ENCODE measurements at places on chromosomes 1 and 21.

DNA sequence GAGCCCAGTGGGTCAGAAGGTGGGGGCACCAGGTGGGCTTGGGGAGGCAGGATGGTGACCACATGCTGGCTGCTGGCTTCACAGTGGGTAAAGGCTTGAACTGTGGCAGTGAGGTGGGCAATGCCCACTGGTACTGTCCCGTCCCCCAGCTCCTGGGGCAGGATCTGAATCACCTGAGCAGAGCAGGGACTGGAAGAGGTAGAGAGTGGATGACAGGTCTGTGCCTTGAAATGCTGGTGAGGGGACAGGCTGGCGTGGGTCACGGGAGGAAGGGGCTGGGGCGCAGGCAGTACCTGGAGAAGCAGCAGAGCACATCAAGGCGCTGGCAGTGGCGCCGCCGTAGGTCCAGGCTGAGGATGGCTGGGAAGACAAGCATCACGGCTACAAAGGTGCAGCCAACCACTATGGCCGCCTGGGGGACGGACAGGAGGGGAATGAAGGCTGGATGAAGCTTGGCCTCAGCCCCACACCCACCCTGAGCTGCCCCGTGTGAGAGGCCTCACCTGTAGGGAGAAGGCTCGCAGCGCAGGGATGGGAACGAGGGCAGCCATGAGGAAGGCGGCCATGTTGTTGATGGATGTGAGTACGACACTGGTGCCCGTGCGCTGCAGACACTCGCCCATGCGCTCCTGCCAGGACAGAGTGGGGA, 14.9 kb downstream of the PTCH2 start:
- no peaks in the 10 kb centered on the region for H3K36me3 ChIP-seq
- peaks cover 11% of the 10 kb centered on the region for H3K4me1 ChIP-seq
- no peaks in the 10 kb centered on the region for H3K27me3 ChIP-seq
- no peak for DNase-seq
- no peak overlapping the region for H3K27ac ChIP-seq
- H3K4me3 ChIP-seq, result no peak overlapping the region

- no peak overlapping the region for H3K4me3 ChIP-seq
- H3K4me1 ChIP-seq, result no peaks in the 10 kb centered on the region
- no peaks in the 10 kb centered on the region for H3K36me3 ChIP-seq
- H3K27ac ChIP-seq, result no peak overlapping the region
- DNase-seq, result no peak
These were observed 74.4 kb downstream of the PTPRU start for GRCh38 chr1:29310616-29311180.

- no peaks in the 10 kb centered on the region for H3K36me3 ChIP-seq
- no peak overlapping the region for H3K4me3 ChIP-seq
- peaks cover 35% of the 10 kb centered on the region for H3K4me1 ChIP-seq
These were observed 51.0 kb downstream of the RPL5 start for GRCh38 chr1:92882819-92883218.

DNA sequence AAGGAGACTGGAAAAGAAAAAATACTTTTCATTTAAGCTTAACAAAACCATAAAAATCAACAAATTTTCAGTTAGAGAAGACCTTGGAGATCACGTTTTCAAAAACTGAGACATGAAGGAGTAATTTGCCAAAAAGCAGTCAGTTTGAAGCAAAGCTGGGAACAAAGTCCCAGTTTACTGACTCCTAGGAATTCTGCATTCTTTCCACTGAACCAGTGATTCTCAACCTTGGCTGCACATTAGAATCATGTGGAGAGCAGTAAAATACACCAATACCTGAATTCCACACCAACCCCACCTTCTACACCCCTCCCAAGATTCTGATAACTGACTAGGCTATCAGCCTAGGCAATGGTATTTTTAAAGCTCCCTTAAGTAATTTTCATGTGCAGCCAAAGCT, 73.5 kb downstream of the PRPF38A start:
- no peak overlapping the region for H3K27ac ChIP-seq
- peaks cover 36% of the 10 kb centered on the region for H3K36me3 ChIP-seq
- no peaks in the 10 kb centered on the region for H3K27me3 ChIP-seq
- no peaks in the 10 kb centered on the region for H3K4me1 ChIP-seq

DNA sequence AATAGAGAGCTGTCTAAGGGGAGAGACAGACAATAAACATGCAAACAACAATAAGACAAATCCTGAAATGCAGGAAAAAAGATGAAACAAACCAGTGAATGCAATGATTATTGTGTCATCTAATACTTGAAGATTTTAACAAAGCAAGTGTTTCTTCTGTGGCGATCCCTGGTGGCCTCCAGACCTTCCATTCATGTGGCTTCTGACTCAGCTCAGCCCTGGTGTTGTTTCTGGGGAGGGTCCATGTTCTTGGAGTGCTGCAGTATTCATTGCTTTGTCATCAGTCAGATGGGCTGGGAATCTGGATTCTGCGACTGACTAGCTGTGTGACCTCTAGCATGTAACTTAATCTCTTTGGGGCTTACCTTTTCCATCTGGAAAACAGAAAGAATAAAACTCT, 1.5 kb upstream of the C2CD4D start:
- H3K4me3 ChIP-seq, result no peak overlapping the region
- H3K27ac ChIP-seq, result no peak overlapping the region
- no peak for DNase-seq
- H3K36me3 ChIP-seq, result no peaks in the 10 kb centered on the region
- peaks cover 37% of the 10 kb centered on the region for H3K4me1 ChIP-seq
- peaks cover 5% of the 10 kb centered on the region for H3K27me3 ChIP-seq

DNA sequence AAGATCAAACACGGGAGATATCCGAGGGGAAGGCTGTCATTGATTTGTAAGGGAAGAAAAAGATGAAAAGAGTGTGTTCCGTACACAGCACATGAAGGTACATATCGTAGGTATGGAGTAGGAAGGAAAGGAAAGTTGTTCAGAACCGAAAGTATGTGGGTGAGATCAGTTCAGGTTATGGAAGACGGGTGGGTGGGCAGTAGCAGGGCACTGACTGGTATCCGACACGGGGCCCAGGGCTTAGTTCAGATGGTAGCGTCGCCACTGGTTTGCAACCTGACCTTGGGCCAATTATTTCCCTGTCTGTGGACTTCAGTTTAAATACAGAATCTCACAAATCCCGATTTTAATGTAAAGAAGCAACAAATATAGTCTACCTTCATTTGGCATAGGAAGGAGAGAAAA, 27.8 kb upstream of the A3GALT2 start:
- no peaks in the 10 kb centered on the region for H3K27me3 ChIP-seq
- no peak for DNase-seq
- peaks cover 30% of the 10 kb centered on the region for H3K4me1 ChIP-seq
- H3K4me3 ChIP-seq, result peak overlapping the region; percentile 45
- no peaks in the 10 kb centered on the region for H3K36me3 ChIP-seq

- no peak overlapping the region for H3K27ac ChIP-seq
- H3K4me3 ChIP-seq, result no peak overlapping the region
- no peak for DNase-seq
- H3K36me3 ChIP-seq, result no peaks in the 10 kb centered on the region
- peaks cover 34% of the 10 kb centered on the region for H3K27me3 ChIP-seq
These were observed 1.7 kb upstream of the TMEM51 start for GRCh38 chr1:15151871-15152270.

DNA sequence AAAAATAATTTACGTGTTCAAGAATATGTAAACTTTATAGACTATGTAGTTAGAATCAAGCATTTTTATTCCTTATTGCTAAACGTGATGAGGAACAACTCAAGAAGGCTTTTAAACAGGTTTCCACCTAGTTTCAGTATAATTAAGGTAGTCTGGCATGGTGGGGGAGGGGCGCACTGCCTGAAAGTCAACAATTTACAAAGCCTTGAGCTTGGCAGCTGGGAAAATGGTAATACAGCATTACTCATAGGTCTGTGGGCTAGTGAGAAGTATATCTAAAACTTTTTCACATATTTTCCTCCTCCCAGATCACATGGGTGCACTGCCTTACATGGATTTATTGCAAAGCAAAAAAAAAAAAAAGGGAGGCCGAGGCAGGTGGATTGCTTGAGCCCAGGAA, 75.2 kb downstream of the EVI5 start:
- H3K4me1 ChIP-seq, result no peaks in the 10 kb centered on the region
- no peaks in the 10 kb centered on the region for H3K27me3 ChIP-seq

DNA sequence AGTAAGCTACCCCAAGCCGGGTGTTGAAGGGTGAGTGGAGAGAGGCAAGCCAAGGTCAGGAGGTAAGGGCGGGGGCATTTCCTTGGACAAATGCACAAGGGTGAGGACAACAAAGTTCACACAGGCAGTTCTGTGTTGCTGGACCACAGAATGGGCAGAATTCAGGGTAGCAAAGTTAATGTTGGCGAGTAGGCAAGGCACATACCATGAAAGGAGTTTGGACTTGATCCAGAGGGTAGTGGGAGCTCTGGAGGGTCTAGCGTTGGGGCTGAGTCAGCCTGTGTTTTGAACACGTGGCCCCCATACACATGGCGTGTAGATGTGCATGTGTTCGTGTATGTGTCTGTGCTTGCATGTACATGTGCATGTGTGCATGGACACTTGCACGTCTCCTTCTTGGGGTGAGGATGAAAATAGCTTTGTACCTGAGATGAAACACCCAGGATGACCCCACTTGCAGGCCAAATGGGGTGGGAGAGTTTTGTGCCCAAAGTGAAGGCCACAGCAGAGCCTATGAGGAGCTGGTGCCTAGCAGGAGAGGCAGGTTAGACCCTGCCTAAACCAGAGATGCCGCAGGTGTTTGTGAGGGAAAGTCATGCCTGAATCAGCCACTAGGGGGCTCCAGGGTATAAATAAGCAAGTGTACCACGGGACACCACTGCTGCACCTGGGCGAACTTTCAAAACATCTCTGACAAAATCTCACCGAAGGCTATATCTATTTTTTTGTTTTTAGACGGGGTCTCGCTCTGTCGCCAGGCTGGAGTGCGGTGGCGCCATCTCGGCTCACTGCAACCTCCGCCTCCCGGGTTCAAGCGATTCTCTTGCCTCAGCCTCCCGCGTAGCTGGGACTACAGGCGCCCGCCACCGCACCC, 21.8 kb downstream of the SLC27A3 start:
- no peak overlapping the region for H3K27ac ChIP-seq
- H3K4me3 ChIP-seq, result no peak overlapping the region
- no peaks in the 10 kb centered on the region for H3K27me3 ChIP-seq
- no peaks in the 10 kb centered on the region for H3K36me3 ChIP-seq
- peaks cover 44% of the 10 kb centered on the region for H3K4me1 ChIP-seq

DNA sequence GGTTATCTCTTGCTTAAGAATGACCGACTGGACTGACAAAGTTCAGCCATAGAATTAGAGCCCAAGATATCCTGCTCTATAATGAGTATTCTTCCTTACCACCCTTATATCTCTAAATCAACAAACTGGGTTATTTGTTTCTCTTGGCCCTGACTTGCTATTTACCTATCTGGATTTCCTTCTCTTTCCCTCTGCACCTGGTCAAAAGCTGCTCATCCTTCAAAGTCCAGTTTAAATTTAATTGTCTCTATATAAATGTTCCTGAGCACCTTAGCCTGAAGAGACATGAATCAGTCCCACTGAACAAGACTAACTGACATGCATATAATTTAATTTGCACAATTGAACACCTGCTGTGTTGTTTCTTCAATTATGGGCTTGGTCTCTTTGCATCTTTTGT, 127.1 kb upstream of the KCNJ15 start:
- H3K27ac ChIP-seq, result no peak overlapping the region
- H3K27me3 ChIP-seq, result no peaks in the 10 kb centered on the region
- no peaks in the 10 kb centered on the region for H3K4me1 ChIP-seq
- no peaks in the 10 kb centered on the region for H3K36me3 ChIP-seq

- peaks cover 2% of the 10 kb centered on the region for H3K4me1 ChIP-seq
- no peaks in the 10 kb centered on the region for H3K27me3 ChIP-seq
- H3K27ac ChIP-seq, result no peak overlapping the region
- no peak overlapping the region for H3K4me3 ChIP-seq
- H3K36me3 ChIP-seq, result no peaks in the 10 kb centered on the region
These were observed 34.2 kb downstream of the CAMTA1 start for GRCh38 chr1:6819246-6820040.

- no peak overlapping the region for H3K4me3 ChIP-seq
- H3K27me3 ChIP-seq, result no peaks in the 10 kb centered on the region
- H3K36me3 ChIP-seq, result no peaks in the 10 kb centered on the region
- no peak for DNase-seq
- H3K4me1 ChIP-seq, result no peaks in the 10 kb centered on the region
These were observed 663.2 kb upstream of the RGS18 start for GRCh38 chr1:191495040-191495439.

GRCh38 chr21:41750051-41750450, 16.8 kb downstream of the RIPK4 start:
- H3K27ac ChIP-seq, result no peak overlapping the region
- no peak for DNase-seq
- no peaks in the 10 kb centered on the region for H3K4me1 ChIP-seq

DNA sequence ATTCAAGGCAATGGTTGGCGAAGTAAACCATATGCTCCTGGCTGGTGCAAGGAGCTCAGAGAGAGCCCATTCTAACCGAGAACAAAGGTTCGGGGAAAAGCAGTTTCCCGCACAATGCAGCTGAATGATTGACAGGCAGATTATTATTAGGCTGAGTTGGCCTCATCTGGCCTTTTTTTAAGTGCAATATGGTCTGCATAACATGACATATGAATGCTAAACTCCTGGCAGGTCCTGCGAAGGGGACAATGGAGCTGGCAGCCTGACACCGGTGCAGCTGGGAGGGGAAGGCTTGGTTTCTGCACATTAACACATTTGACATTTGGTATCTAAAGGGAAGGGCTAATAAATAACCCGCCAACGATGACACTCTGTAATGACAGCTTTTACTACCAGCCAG, 92.0 kb downstream of the MIS18A start:
- no peak overlapping the region for H3K27ac ChIP-seq
- no peak overlapping the region for H3K4me3 ChIP-seq
- no peak for DNase-seq
- no peaks in the 10 kb centered on the region for H3K36me3 ChIP-seq

DNA sequence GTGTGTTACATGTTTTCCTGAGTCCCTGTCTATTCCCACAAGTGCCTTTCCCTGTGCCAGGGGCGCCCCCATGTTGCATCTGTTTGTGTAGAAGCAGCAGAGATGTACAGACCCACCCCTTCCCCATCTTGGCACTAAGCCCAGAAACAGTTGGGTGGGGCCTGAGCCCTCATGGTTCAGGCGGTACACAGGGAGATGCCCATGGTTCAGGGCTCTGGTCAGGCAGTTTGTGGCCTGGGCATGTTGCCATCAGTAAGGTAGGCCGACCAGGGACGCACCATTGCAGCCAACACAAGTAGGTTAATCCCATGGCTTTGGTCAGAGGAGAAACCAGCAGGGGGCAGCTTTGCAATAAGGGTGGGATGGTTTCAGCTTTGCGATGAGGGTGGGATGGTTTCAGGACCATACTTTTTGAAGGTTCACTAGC, 914 bp upstream of the ADGRB2 start:
- H3K4me3 ChIP-seq, result no peak overlapping the region
- peaks cover 11% of the 10 kb centered on the region for H3K27me3 ChIP-seq
- no peak overlapping the region for H3K27ac ChIP-seq
- H3K36me3 ChIP-seq, result no peaks in the 10 kb centered on the region
- DNase-seq, result no peak

DNA sequence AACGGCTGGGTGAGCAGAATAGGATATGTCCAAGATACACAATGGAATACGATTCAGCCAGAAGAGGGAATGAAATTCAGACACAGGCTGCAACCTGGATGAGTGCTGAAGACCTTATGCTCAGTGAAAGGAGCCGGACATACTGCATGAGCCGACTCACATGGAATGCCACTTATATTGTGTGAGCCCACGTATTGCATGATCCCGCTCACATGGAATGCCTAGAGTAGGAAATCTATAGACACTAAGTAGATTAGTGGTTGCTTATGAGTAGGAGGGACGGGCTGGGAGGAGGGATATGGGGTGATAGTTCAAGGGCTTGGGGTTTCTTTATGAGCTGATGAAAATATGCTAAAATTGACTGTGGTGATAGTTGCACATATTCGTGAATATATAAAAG, 26.8 kb downstream of the TMPRSS2 start:
- no peaks in the 10 kb centered on the region for H3K36me3 ChIP-seq
- H3K27ac ChIP-seq, result no peak overlapping the region
- DNase-seq, result no peak
- H3K4me3 ChIP-seq, result no peak overlapping the region

Measured in natural killer cell (primary cell).